ENCODE measurements at places on chromosomes 3 and 15.

- no peak for DNase-seq
These were observed 154.9 kb downstream of the LEKR1 start for GRCh38 chr3:156981005-156981404.

GRCh38 chr3:32147509-32147908, 41.1 kb downstream of the GPD1L start:
- no peak for DNase-seq

- DNase-seq, result no peak
These were observed 525.1 kb upstream of the GOLIM4 start for GRCh38 chr3:168620854-168621253.

DNA sequence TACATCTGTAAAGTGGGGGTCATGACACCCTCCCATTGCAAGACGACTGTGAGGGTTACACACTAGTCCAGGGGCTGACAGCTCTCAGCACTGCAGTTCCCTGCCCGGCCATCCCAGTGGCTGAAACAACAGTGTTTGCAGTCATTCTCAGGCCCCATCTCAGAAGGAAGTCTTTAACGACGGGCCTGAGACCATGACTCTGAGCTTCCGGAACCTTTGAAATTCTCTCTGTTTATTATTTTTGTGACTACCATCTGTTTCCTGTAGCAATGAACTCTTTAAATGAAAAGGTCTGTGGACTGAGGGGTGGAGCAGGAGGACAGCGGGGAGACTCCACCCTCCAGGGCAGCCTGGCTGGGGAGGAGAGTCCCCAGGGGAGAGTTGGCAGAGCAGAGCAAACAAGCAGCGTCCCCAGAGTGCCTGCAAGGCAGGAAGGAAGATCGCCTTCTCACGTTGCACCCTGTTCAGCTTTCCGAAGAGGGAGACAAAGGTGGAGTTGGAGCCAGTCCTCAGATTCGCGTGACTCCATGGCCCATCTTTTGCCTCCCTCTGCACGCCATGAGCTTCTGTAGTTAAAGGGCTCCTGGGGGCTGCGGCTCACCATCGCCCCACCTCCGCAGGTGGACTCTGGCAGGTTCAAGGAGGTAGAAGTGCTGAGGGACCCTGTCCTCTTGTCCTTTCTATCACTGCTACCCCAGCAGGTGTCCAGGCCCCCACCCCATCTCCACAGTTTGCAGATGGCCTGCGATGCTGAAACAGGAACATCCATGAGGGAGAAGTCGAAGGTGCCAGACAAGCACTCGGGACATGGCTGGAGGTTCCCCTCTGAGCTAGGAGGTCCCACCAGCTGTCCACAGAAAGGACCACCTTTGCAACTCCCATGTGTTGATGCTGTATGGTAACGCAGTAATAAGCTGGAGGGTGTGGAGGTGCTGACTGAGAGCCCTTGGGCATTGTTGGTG, 525.8 kb upstream of the PROK2 start:
- DNase-seq, result no peak

GRCh38 chr15:72474466-72474911, 359 bp downstream of the ARIH1 start:
- no peak for DNase-seq

DNA sequence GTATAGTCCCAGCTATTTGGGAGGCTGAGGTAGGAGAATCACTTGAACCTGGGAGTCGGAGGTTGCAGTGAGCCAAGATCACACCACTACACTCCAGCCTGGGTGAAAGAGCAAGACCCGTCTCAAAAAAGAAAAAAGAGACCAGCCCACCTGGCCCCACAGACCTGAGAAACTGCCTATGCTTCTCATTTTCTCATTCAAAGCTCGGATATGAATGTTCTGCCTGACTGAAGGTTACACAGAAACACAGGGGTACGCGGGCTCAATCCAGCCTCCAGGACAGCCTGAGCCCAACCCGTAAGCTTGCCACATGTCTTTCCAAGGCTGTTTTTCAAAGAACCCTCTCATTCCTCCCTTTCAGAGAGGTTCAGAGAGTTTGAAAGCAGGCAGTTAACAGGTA, 9.7 kb upstream of the LRRC15 start:
- DNase-seq, result no peak

DNA sequence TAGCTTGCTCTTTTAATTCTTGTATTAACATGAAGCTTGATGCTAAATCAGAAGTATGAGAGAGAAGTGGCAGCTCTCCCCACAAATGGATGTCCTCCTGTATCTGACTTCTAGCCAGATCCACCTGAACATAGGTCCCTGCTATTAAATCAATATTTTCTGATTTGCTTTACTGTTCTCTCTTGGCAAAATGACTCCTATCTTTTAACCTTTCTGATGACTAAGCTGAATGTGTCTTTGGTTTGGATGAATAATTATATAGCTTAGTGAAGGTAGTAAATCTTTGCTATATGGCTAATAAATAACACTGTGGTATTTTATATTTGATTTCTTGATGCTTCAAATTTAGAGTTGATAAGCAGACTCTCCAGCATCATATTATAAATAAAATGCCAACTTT, 28.3 kb upstream of the ARL14 start:
- DNase-seq, result no peak

DNA sequence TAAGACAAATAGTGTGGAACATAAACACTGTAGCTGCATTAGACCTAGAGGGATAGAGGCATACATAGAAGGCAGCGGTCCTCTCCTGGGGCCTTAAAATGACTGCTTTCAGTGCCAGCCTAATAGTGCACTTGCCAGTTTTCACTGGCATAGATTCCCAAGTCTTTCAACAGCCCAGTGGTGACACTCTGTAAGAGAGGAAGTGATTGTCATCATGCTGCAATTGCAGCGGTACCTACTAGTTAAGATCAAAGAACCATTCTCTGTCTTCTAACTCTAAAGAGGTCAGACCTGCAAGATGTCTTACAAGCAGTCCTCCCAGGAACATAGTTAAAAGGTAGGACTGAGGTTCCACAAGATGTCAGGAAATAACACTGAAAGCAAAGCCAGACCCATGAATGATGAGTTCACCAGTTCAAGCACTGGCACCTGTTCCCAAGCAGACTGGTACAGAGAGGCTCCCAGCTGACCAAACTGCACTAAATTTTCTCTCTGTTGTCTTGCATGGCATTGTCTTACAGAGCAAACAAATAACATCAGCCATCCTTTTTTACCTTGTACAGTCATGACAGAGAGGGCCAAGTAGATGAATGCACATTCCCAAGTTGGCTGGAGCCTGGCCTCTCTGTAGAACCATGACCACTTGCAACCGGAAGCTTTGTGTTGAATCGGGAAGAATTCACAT, 100.5 kb upstream of the SKOR1 start:
- no peak for DNase-seq

DNA sequence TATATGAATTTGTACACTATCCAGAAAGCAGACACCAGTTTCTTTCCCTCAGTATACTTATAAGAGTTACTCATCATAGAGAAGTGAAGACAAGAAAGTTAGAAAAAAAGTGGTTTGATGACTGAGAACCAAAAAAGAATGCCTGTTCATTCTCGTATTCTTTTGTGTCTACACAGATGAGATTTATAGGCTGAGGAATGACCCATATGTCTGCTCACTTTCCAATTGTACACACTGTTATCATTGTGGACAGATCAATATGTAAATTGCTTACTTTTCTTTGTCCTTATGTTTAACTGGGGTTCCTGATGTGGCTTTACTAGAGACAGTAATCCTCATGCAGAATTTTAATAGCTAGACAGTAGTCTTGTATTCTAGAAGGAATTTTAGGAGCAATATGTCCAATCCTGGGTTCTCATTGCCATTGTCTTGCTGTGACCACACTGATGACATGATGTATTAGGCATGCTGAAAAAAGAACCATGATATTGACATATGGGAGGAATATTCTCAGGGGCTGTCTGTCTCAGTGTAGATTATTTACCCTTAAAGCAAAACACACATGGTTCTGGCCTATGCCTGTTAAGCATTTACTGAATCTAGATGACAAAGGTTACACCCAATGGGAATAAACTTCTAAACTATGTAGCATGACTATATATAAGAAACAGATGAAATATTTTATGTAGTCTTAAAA, 669.7 kb downstream of the ROBO1 start:
- DNase-seq, result no peak

- DNase-seq, result no peak
These were observed 21.0 kb downstream of the THSD4 start for GRCh38 chr15:71136159-71136783.

GRCh38 chr3:64214381-64215018, 10.8 kb downstream of the PRICKLE2 start:
- no peak for DNase-seq

- no peak for DNase-seq
These were observed 143.6 kb downstream of the NAALADL2 start for GRCh38 chr3:175002732-175003143.

GRCh38 chr3:182234881-182235280, 523.2 kb downstream of the SOX2 start:
- DNase-seq, result no peak

DNA sequence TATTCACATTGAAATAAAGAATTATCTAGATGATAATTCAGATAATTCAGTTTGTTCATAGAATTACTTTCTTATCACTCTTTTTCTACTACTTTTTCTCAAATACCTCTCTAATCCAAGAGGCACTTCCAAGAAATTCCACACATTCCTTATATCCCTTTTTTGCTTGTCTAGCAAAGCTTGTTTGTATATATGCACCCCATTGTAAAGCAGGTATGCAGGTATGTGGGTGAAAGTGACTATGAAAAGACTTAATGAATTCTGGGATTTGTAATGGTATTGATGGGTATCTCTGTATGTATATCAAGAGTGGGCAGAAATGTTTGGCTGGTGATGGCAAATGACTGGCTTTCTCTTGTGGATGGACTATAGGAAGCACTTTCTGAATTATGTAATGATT, 94.1 kb upstream of the FGF7 start:
- no peak for DNase-seq

DNA sequence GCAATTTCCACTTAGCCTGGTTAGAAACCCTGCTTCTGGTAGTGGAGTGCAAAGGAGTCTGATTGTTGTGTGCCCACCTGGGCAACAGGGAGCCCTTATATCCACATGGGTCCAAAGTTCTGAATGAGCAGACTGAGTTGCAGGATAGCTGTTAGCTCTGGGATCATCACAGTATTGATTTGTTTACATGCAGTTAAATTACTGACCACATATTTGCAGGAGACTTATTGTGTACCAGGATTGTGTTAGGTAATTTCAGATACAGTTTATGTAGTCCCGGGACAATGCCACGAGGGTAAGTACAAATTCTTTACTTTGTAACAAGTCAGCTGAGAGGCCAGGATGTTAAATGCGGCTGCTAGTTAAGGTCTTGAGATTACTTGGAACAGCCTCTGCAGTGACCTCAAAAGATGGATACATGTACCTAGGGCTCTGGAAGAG, 18.8 kb downstream of the ARHGEF26 start:
- DNase-seq, result no peak

Data from stimulated activated CD4-positive, alpha-beta T cell treated with anti-CD3 and anti-CD28 coated beads, Interleukin-2, amount 100 ng/mL, for 48 hours (primary cell).